ENCODE measurements at places on chromosomes 2 and 18.

- no peak for ATAC-seq
Measured at GRCh38 chr18:48673456-48673852, 134.6 kb downstream of the CTIF start.

- ATAC-seq, result peak; percentile 42
Measured at GRCh38 chr2:190996338-190996946, 17.5 kb downstream of the STAT1 start.

GRCh38 chr18:51066273-51066672, 36.3 kb downstream of the SMAD4 start:
- no peak for ATAC-seq

- no peak for ATAC-seq
Measured at GRCh38 chr2:223727562-223727961, 109.8 kb downstream of the AP1S3 start.

GRCh38 chr18:54161267-54161666, 63.2 kb downstream of the MBD2 start:
- no peak for ATAC-seq

GRCh38 chr18:48687346-48688042, 148.7 kb downstream of the CTIF start:
- ATAC-seq, result no peak

GRCh38 chr18:37394610-37394965, 171.0 kb downstream of the CELF4 start:
- ATAC-seq, result no peak

DNA sequence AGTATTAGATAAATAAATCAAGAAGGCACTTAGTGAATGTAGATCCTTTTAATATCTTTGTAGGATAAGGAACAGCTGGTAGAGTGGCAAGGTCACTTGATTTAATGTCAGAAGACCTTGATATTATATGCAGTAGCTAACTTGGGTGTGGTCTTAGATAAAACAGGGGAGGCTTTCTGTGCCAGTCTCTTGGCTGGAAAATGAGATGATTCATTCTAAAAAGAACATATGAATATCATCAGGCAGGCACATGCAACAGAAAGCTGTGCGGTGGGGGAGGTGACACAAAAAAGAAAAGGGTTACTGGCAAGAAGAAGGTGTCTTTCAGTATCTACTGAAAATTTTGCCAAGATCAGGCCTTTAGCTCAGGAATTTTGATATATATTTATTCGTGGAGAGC, 931.7 kb upstream of the CELF4 start:
- ATAC-seq, result no peak

DNA sequence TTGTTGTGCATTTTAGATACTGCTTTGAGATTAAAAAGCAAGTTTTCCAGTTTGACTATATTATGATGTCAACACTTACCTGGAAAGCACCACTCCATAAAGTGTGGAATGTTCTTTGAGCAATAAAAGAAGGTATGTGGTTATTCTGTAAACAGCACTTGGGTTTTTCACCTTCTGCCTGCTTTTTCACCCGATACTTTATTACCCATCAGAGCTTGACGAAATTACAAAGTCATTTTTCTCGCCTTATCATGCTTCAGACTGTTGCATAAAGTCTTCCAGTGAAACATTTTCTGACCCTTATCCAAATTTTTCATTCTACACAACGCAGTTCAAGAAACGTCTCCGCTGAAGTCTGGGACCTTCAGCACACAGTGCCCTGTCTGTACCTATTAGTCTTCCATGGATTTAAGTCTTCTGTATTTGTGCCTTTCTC, 25.2 kb downstream of the CAB39 start:
- no peak for ATAC-seq

DNA sequence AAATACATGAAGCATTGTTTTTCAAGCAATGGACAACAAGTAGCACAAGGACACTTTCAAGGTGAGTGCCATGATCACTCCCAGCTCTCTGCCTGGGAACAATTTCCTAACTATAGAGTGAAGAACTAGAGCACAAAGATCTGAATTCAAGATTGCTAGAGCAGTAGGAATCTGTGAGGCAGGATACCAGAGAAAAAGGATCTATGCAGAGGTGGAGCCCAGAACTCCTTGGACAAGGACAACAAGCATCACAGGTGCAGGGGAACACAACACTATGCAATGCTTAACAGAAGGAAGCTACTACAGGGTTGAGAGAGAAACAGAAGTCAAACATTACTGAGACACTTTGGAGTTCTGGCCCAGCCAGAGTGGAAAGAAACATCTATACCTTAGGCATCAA, 24.7 kb downstream of the ATL2 start:
- ATAC-seq, result no peak

DNA sequence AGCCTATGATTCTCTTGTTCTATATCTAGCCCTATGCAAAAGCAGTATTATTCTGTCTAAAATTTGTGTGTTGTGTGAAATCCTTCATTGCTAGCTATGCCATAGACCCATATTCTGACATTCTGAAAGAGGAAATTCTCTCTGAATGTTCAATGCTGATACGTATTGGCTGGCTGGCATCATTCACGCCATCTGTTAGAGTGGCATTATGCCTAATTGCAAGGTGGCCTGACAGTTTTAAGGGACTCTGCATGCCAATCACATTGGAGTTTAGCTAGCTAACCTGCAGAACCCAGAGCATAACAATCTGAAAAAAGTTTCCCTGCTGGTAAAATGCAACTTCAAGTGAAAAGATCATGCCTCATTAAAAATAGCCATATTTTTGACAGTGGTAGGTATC, 316.0 kb downstream of the SOX11 start:
- no peak for ATAC-seq

GRCh38 chr2:73286134-73286655, 1.9 kb upstream of the FBXO41 start:
- ATAC-seq, result no peak

DNA sequence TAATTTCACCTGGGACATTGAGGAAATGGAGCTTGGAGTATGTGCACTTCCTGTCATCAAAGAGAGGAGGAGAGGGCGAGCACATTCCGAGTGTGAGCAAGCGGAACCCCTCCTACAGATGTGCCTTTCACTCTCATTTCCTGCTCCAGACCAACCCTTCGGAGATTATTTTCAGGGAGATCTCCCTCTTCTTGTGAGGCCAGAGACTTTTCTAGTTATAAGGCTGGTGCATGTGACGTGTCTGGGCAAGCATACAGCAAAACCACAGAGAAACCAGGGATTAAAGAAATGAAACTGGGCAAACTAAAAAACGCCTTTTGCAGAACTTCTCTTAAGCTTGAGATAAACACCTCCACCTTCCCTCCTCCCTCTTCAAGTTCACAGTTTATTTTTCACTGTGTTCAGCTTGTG, 409.2 kb upstream of the TCF4 start:
- no peak for ATAC-seq

GRCh38 chr2:233125455-233126065, 65.4 kb downstream of the INPP5D start:
- ATAC-seq, result no peak

- ATAC-seq, result peak; percentile 72
Measured at GRCh38 chr2:72973566-72974435, 56.5 kb downstream of the EMX1 start.

- no peak for ATAC-seq
Measured at GRCh38 chr2:232488721-232489300, 1.2 kb upstream of the ECEL1 start.

DNA sequence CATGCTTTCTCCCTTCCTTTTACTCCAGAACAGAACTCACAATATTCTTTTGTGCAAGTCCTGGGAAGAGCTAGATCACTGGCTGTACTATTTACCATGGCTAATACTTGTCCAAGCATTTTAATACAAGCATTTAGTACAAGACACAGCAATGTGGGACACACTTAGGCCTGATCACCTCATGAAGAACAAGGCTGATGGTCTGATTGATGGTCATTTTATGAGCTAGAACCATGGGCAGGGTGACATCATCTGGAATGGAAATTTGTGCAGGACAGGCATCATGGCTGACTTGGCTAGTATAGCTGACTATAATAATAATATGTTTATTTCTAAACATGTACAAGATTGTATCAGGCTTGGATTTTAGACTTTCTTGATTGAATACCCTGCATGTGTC, 374.2 kb upstream of the HNMT start:
- no peak for ATAC-seq

DNA sequence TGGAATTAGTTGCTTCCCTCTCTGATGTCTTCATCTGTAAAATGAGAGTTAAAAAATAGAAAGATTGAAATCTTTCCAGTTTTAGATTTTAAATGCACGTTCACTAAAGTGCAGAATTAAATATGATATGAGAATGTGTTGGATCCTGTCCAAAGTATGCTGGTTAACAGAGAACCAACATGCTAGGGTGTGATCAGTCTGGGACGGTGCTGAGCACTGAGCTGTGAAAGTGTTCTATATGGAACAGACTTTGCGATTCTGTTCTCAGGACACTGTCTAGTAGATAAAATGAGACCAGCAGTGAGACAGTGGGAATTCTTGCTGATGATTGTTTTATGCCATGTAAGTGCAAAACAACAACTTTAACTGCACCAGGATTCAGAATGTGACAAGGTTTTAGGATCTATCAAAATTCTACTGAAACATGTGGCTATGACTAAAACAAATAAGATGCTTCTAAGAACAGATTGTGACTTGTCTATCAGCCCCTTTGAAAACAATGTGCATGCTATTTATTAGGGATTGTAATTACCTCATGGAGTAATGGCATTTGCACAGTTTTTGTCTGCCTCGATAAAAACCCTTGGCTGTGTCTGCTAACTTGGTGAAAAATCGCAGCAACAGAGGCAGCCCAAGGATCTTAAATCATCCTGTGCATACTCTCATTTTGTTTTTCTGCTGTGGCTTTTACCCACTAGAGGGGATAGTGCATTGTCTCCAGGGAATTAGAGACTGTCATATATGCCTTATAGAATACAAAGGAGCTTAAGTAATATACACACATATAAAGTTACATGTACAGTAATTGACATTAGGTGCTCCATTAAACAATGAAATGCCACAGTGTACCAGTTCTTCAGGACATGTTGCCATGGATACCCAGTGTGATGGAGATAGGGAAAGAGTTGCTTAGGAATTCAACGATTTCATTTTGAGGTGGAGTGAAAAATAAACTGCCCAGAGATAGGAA, 55.1 kb downstream of the MAP3K20 start:
- ATAC-seq, result no peak

- no peak for ATAC-seq
Measured at GRCh38 chr2:229601396-229601795, 113.0 kb downstream of the DNER start.

DNA sequence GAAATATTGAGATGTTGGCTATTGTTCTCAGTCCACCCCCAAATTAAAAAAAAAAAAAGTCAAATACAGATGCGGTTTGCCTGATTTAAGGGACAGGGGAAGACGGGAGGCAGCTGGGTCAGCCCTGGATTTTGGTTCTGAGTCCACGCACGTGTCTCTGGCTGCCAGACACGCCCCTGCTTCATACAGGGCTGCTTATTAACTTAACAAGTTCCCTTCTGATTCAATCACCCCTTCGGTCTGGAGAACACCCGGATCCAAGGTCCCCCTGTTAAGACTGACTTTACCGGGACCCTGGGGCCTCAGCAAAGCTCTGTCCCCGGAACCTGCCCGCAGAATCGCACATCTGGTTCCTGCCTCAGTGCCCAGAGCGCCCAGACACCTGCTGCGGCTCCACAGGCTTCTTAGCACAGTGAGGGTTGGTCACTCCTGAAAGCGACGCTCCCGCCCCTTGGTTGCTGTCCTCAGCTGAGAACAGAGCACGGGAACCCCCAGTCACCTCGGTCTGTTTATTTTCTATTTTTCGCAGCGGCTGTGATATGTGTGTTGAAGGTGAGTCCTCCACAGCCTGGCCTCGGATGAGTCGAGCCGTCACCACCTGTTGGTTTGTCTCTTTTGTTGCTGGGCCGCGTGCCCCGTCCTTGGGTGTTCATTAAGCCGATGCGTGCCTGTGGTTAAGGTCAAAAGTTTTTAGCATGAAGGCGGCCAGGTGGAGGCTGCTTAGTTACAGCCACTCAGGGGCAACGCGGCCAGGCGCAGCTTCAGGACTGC, 57.2 kb downstream of the RTP5 start:
- ATAC-seq, result no peak

DNA sequence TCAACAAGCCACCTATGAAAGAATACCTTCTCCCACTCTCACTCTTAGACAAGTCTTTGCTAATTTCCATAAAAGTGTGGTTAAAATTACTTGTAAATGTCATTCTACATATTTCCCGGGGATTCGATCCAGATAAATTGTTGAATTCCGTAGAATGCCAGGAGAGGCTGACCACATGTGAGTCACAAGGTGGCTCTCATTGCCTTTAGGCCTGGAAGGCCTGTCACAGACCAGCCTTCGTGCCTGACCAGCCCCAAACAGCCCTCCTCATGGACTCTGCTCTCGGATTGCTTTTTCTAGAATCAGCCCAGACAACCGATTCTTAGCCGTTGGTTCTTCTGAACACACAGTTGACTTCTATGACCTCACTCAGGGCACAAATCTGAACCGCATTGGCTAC, 86.0 kb downstream of the RTN4 start:
- ATAC-seq, result no peak

GRCh38 chr18:56351911-56352500, 286.4 kb downstream of the TXNL1 start:
- no peak for ATAC-seq
